Left renal cortex interstitium (tissue), 4 donors: ENCODE measurements at places on chromosomes 11 and 22. TPM values are rescaled to one million over a fixed set of nuclear protein-coding genes. Genes with fewer than 3 reads are reported as not detected.

GRCh38 chr11:134571301-134571700, 159.3 kb upstream of the B3GAT1 start:
- no peak for DNase-seq

Gene TMEM45B
- polyA plus RNA-seq, result 18.7 TPM

- DNase-seq, result no peak
These were observed 18.2 kb upstream of the OR6A2 start for GRCh38 chr11:6817694-6818093.

DNA sequence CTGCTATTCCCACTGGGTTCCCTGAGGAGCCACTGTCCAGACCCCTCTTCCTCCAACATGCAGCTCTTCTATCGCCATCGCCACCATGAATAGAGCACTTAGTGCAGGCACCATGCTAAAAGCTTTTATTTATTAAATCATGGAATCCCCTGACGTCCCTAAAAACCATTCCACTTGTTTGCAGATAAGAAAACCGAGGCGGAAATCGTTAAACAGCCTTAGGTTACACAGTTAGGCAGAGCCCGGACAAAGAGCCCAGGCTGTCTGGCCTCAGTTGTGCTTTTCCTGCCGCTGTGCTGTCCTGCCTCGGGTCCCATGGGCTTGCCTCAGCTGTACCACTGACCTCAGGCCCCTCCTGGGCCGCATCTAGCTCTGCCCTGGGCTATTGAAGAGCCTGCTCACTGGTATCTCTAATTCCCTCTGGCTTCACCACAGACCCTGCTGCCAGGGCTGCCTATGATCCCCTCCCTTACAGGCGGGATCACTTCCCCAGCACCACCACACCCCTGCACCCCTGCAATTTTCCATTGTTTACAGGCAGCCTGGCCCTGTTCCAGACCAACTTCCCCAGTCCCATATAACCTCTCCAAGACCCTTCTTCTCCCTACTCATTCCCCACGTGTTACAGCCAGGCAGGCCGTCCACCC, 13.0 kb upstream of the TUB start:
- no peak for DNase-seq

DNA sequence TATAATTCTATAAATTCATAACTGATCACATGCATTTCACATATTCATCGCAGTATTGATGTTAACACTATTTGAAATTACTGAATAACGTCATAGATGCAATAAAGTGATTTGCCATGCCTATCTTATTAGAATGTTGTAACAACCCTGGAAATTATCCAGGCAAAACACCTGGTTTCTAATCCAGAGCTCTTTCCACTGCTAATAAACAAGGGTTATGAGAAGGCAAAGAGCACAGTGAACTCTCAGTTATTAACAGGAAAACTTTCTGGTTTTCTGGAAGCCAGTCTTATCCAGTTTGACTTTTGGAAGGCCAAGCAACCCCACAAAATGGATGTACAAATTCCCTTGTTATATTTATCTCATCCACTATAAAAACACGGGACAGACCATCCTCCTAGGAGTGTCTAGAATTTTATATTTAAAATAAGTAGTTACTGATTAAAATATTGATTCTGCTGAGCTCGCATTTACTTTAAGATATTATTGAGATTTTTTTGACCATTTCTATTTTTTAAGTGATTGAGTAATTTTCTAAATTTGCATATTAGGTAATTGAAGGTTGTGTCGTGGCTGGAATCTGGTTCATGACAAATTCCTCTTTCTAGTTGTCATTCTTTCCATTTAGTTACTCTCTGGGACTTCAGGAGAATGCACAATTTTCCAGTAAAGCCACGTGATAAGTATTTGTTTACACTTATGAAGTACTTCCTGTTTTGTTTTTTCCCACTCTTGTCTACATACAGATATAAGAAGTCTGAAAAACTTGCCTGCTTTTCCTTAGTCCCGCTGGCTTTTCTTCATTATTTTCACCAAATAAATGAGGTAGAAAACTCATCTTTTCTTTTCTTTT, 47.9 kb downstream of the DCUN1D5 start:
- no peak for DNase-seq

Gene DDIAS
- polyA plus RNA-seq, result 6.4 TPM

DNA sequence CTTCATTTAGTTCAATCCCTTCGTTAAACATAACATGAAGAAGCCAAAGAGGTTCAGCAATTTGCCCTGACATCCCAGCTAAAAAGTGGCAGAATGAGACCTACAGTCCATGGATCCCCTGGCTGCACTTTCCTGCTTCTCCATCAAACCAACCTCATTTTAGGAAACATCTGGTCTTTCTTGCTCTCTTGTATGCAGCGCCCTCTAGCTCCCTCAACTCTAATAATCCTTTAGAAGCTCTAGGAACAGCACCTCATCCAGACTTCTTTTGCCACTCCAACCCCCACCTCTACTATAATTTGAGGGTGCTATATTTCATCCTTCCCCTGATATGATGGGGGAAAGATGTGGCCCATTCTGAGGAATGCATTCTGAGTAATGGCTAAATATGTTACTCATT, 7.4 kb downstream of the CNTF start:
- DNase-seq, result no peak

Gene GLYAT
- 160 TPM for polyA plus RNA-seq

GRCh38 chr22:48975886-48976285, 851.8 kb downstream of the BRD1 start:
- DNase-seq, result no peak

DNA sequence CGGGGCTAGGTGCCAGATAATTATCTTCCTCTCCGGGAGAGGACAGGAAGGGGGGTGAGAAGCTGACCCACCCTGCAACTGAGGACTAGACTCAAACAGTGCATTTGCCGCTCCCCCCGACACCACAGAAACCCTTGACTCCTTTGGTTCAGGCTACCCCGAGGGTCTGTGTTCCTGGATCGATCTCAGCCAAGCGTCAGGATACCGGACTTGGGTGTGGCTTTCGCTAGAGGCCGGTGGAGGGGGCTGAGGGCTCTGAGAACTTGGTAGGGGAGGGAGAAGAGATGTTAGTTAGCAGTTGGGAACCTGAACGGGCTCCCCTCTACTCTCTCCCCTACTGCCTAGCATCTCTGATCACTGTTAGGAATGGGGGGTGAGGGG, 840 bp downstream of the SEZ6L start:
- DNase-seq, result no peak

Gene RAC2
- 6.7 TPM for polyA plus RNA-seq

DNA sequence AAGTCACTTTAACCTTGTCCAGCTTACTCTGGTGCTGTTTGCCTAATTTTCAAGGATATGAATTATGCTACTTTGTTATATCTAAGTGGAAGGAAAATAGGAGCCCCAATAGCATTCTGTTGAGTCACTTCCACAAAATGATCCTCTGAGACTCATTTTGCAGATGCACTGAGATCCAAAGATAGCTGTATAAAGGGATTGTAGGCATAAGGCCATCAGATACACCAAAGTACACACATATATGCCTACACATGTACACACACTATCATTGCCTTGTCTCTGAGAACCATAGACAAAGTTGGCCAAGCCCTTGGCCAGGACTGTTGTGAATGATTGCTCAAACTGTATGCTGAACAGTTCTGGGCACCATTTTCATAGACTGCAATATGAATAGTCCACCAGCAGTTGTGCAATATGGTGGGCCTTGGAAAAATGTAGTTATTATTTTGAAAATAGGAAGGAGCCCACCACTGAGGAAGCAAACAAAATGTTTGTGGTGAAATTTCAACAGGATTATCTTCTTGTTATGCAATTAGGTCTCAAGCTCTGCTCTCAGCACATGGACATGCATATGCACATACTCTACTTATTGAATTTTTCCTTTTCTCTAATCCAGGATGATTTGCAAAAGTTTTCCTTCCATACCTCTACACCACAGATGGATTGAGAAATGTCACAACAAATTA, 186.0 kb upstream of the CTSC start:
- no peak for DNase-seq

Gene MRGPRE
- polyA plus RNA-seq, result not detected

GRCh38 chr11:44750551-44751465, 24.0 kb downstream of the TSPAN18 start:
- DNase-seq, result no peak

Gene ANGPTL5
- polyA plus RNA-seq, result 0.22 TPM

GRCh38 chr22:29806196-29806595, 31.9 kb downstream of the ASCC2 start:
- DNase-seq, result no peak
